ENCODE measurements at places on chromosomes 4 and X.

DNA sequence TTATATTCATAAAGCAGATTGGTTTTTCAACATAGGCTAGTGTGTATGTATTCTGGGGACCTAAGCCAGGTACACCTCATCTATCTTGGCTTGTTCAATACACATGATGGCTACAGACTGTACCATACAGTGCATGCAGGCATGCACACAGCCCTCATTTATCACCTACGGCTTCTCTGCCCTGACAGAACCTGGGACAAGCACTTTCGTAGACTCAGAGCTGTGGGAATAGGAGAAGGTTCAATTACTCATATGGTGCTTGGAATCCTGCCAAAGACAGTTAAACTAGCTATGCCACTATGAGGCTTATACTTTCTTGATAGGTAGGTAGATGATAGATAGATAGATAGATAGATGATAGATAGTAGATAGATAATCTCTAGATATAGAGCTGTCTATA lies 457.2 kb downstream of the GALNTL6 start:
- DNase-seq: no peak

DNA sequence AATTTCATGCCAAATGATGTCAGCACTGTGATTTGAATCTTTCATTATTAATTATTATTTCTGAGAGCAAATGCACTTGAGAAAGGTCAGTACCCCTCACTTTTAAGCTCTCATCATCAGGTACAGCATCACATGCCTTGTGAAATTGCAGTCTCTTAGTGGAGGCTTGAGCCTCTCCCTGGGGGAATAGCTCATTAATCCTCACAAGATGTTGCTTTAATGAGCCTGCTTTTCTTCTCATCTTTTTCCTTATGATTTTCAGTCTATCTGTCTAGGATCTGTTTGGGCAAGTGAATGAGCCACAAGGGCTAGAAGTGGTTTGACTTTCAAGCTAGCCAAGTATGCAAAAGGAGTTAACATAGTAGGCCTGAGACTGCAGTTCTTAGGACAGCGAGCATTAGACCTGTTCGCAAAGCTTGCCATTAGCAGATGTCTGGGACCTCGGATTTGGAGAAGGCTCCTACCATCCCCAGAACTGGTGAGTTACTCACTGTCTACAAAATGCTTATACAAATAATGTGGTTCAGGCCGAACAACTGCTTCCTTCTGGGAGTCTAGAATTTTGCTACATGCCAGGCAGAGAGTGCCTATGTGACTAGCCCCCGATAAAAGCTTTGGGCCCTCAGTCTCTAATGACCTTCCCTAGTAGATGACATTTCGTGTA lies 174.5 kb downstream of the IL15 start:
- DNase-seq: no peak

DNA sequence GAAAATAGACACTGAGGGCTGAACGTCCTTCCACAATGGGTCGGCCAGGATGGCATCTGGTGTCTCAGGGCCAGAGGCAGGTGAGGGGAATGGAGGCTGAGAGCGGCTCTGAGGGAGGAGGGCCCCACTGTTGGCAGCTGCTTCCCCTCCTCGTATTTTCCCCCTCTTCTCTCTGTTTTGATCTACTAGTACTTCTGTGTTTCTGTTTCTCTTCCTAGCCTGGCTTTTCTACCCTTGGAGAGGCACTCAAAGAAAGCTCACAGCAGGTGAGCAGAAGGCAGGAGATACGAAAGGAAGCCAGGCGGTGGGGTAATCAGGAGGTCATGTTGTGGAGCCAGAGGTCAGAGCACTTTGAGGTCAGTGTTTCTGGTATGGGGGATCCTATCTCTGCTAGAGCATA lies 151.8 kb upstream of the GATB start:
- no peak for DNase-seq

DNA sequence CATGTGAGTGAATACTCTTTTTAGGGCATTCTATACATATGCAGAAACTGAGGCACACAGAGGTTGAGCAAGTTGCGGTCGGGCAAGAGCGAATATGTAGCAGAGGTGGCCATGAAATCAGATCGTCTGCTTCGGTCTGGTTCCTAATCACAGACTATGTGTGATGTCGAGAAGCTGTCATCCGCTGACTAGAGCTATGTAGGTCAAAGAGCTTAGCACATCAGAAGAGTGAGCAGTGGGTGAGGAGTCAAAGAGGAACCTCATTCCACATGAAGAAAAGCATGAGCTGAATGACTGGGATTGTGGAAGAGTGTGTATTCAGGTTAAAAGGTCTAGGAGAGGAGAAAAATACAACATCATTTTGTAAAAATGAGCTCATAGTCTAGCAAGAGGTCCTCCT lies 19.0 kb downstream of the GAB3 start:
- no peak for DNase-seq

GRCh38 chrX:77564823-77565222 lies 117.6 kb downstream of the FGF16 start:
- DNase-seq: no peak

DNA sequence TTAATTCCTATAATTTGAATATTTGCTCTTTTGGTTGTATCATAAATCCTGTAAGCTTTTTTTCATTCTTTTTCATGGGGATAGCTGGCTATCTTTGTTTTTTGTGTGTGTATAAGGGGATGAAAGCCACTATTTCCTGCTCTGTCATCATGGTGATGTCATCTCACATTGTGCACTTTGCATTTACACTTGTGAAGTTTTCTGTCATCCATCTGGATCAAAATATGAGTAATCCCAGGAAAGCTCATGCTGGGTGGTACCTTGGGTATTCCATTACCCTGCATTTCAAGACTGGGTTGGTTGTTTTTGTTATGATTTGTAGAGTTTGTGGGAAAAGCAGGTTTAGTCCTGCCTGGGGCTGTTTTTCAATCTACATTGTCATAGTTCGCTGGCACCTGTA lies 367.3 kb downstream of the CHIC1 start:
- DNase-seq: no peak

GRCh38 chr4:147524601-147525000 lies 43.7 kb downstream of the EDNRA start:
- no peak for DNase-seq

GRCh38 chr4:87499403-87500091 lies 29.6 kb downstream of the SPARCL1 start:
- no peak for DNase-seq

DNA sequence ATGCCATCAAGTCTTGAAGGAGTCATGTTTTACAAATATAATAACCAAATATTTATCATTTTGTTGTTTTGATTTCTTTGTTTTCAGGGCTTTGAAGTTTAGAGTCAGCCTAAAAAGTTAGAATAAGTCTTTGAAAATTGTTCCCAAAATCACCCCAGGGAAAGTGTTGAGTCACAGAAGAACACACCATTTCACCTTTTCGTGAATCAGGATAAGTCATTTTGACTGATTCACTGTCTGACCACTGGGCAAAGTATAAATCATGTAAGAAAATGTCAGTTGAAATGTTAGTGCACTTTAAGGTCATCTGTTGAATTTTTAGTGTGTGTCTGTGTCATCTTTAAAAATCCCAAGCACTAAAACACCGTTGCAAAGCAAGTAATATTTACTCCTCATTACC lies 1320.1 kb downstream of the RPA4 start:
- no peak for DNase-seq

- no peak for DNase-seq
These were observed 96.8 kb upstream of the NLGN4X start for GRCh38 chrX:6325437-6325836.

DNA sequence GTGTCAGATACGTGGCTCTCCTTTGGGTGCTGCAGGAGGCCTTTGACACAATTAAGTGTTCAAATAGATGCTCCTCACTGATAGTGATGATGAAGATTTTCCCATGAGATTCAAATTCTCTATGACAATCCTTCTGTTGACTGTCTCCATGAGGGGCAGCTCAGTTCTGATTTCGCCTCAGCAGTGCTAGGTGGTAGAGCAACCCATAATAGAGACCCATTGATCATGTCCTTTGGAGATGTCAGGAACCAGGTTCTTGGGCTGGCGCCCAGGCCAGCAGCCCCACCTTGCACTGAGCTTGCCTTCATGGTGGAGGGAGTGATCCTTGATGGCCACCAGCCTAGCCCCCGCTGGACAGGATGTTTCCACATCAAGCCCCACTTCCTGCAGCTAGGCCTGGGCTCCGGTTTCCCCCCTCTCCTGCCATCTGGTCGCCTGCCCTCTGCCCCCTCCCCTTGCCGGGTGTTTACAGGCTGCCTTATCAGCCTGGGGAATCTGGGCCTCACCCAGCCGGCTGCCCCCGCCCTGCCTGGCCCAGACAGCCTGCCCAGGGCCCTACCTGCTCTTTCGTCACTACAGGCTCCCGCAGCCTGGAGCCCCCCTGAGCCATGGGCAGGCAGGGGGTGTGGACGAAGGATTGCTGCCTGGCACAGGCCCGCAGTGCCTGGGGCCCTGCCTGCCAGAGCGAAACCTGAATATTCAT lies 12.6 kb downstream of the ELF4 start:
- no peak for DNase-seq

- no peak for DNase-seq
These were observed 129.0 kb downstream of the C4orf51 start for GRCh38 chr4:145808848-145809512.

DNA sequence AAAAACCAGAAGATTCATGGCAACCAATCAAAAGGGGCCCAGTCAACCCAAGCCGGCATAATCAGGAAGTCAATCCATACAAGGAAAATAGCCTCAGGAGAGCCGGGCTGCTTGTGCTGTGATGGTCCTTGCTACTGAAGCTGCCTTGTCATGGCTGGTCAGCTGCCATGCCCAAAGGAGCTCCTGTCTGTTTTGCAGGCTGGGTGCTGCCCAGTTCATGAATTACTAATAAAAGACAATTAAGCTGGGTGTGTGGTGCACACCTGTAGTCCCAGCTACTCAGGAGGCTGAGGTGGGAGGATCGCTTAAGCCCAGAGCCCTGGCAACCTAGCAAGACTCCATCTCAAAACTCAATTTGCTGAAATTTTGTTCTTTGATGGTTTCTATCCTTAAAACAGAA lies 16.0 kb upstream of the CTBP1 start:
- DNase-seq: no peak
